ENCODE measurements at places on chromosomes 5 and 9. TPM values are rescaled to one million over a fixed set of nuclear protein-coding genes. Genes with fewer than 3 reads are reported as not detected.

RASGEF1C gene
- total RNA-seq = 12.8 TPM

WDR38 gene
- total RNA-seq = not detected

FBP1 gene
- not detected for total RNA-seq

PHF24 gene
- total RNA-seq = 25.6 TPM

SLC25A48 gene
- total RNA-seq = 0.62 TPM

TMEFF1 gene
- 47.6 TPM for total RNA-seq

C5 gene
- 8.0 TPM for total RNA-seq

PCDHB7 gene
- total RNA-seq = 13.4 TPM

CTSV gene
- 0.94 TPM for total RNA-seq

DRD1 gene
- total RNA-seq = 6.1 TPM

FER gene
- total RNA-seq = 101 TPM

BRD3OS gene
- 28.4 TPM for total RNA-seq

IRF1 gene
- total RNA-seq = 2.0 TPM

NUTM2G gene
- total RNA-seq = not detected

TAF1L gene
- 0.78 TPM for total RNA-seq

LIX1 gene
- total RNA-seq = 8.3 TPM

Measured in occipital lobe (tissue), 3 donors.